ENCODE measurements at places on chromosomes 12 and 14. TPM values are rescaled to one million over a fixed set of nuclear protein-coding genes. Genes with fewer than 3 reads are reported as not detected.

DNA sequence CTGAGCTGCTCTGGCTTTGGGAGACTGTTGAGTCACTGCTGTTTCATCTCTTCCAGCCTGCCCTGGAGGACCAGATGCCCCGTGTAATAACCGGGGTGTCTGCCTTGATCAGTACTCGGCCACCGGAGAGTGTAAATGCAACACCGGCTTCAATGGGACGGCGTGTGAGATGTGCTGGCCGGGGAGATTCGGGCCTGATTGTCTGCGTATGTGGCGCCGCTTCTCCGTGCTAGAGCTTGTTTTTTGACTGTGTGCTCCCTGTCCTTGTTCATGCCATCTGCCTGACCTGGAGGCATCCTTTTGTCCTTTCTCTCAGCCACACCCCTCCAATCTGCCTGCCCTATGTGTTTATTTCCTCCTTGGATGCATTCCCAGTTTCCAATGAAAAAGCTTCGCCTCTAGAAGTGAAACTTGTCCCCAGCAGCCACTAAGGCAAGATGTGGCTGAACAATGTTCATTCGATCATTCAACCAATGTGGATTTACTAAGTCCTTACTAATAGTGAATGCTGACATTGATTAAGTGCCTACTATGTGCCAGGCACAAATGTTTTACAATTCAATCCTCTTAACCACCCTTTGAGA, 98.6 kb downstream of the NT5DC3 start:
- DNase-seq = no peak

DNA sequence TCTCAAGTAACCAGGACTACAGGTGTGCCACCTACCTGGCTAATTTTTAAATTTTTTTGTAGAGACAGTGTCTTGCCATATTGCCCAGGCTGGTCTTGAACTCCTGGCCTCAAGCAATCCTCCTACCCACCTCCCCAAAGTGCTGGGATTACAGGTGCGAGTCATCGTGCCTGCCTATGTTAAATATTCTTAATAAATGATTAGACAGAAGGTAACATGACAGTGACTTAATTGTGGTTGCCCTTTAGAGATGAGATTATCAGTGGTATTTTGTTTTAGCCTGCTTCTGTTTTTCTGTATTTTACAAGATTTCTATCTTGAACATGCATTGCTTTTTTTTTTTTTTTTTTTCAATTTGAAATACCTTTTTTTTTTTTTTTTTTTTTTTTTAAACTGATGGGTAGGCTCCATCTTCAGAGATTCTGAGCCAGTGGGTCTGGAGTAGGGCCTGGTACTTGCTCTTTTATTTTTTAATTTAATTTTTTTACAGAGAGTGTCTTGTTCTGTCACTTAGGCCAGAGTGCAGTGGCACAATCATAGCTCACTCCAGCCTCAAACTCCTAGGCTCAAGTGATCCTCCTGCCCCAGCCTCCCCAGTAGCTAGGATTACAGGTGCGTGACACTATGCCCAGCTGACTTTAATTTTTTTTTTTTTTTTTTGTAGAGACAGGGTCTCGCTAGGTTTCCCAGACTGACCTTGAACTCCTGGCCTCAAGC, 88.4 kb downstream of the BORCS5 start:
- DNase-seq = no peak

DNA sequence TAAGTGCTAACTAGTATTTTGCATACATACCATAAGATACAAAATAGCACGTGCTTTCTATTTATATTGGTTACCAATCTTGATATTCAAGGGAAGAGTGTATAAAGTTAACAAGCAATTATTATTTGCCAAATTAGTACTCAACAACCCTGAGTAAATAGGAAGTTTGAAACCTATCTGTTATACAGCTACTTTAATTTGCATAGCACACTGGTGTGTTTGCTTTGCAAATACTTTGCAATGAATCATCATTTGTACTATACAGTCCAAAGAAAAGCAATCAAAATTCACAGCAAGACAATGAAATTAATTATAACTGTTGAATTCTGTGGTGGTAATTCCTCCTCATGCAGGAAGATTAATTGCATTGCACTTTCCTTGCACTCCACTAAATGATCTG, 469.1 kb downstream of the PRKD1 start:
- DNase-seq = no peak

GRCh38 chr12:101877806-101878242, 444 bp downstream of the DRAM1 start:
- no peak for DNase-seq

GRCh38 chr12:16189849-16190248, 87.6 kb downstream of the SLC15A5 start:
- DNase-seq = no peak

- no peak for DNase-seq
These were observed 71.6 kb downstream of the MAP1LC3B2 start for GRCh38 chr12:116630762-116631161.

DNA sequence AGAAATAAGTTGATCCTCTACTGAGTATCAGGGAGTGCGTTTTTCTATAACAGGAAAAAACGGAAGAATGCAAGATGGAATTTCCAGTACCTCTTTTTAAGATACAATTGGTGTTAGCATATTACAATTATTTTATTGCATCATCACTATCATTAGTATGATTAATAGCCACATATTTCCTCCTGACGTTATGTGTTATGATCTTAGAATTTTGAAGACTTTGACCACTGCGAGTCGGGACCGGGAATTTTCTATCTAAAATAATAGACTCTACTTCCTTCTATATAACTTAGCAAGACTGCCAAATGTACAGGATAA, 679 bp upstream of the SAV1 start:
- no peak for DNase-seq

DNA sequence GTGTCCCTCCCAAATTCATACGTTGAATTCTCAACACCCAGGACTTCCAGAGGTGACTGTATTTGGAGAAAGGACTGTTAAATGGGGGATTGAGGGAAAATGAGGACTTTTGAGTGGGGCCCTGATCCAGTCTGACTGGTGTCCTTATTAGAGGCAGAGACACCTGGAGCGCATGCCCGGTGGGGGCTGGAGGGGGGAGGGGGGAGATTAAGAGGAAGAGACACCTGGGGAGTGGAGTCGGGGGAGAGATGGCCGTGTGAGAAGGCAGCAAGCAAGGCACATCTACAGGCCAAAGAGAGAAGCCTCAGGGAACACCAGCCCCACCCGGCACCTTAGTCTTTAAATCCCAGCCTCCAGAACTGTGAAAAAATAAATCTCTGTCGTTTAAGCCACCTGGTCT, 209.7 kb downstream of the SLC41A2 start:
- no peak for DNase-seq

DNA sequence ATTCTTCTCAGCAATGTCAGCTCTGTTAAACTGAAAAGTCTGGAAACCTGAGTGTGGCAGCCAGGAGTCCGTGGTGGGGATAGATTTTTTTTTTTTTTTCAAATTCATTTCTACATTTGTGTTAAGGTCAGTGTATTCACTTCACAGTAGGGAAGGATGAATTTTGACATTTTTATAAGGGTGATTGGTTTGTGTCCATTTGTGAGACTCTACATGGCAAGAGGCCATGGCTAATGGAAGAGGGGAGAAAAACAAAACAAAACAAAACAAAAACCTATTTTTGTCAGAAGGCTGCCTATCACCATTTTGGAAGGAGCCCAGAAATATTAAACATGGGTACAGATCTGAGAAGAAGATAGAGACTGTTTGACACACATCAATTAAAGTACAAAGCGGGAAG, 176.1 kb downstream of the RMST start:
- no peak for DNase-seq

- no peak for DNase-seq
These were observed 188.9 kb upstream of the NTF3 start for GRCh38 chr12:5243014-5243413.

GRCh38 chr14:91889477-91890211, 22.3 kb upstream of the TC2N start:
- DNase-seq = peak; percentile 53

DNA sequence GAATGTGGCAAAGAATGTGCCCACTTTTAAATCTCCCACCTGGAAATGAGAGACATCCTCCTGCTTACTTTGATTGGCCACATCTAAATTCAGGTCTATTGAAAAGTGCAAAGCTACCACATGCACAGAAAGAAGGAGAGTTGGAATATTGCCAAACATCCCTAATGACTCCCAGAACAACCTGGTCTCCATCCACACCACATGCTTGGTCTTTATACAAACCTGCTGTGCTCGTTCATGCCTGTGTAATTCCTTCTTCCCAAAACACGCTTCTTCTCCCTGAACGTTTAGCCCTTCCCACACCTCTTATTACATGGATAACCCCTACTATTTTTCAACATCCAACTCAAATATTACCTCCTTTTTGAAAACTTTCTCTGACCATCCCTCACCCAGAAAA, 66.2 kb upstream of the BCL2L14 start:
- DNase-seq = no peak

DNA sequence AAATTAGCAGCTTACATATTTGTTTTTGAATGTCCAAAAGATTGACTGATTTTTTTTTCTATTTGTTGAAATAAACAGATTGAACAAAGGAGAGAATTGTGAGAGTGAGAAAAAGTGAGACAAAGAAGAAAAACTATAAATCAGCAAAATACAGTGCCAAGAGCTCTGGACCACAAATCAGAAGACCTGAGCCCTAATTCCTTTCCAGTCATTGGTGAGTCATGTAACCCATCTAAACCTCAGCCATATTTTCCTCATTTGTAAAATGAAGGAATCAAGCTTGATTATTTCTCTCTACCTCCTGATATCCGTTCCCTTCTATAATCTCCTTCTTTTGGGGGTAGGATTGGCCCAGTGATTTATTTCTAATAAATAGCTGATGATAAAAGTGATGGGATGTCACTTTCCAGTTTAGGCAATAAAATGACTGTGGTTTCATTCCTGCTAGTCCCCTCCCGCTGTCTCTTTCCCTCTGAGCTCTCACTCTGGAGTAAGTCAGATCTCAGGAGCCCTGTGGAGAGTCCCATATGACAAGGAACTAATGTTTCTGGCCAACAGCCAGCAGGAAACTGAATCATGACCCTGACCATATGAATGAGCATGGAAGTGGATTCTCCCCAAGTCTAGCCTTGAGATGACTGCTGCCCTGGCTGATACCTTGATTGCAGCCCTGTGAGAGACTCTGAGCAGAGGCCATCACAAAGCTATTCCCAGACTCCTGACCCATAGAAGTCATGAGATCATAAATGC, 218.9 kb downstream of the ACSS3 start:
- no peak for DNase-seq

GRCh38 chr12:112843287-112843686, 51.7 kb downstream of the RPH3A start:
- DNase-seq = no peak

- no peak for DNase-seq
These were observed 629 bp downstream of the FBRSL1 start for GRCh38 chr12:132490422-132491137.

GRCh38 chr14:104784846-104785707, 10.5 kb downstream of the AKT1 start:
- DNase-seq = no peak

DNA sequence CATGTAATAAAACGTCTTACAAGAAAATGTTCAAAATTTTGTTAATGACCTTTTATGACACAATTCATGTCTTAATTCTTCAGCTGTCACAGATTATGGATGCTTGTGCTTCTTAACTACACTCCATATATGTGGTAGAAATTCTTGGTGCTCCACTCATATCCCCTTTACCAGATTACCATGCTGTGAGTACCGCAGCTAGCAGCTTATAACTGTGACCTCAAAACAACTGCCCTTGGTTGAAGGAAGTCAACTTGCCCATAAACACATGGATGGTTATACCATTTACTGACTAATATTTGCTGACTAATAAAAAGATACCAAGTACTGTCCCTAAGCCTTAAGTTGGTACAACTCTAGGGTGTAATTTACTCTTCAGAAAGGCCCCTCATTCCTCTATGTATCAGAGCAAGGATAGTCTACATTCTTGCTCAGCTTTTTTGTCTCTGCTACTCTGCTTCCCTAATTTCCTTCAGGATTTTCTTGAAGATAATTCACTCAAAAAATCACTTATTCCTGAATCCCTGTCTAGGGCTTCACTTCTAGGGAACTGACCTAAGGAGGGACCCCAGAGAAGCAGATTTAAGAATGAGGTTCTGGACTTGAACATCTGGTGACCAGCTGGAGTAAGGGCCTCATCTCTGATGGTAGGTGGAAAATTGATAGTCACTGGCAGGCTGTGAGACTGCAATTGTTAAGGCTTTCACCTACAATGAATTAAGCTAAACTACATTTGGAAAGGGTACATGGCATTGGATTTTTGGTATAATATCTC, 152.3 kb downstream of the SLC6A15 start:
- no peak for DNase-seq

TTC5 gene
- total RNA-seq = 31.2 TPM

KLRF1 gene
- 0.98 TPM for total RNA-seq

MYH6 gene
- not detected for total RNA-seq

CCDC198 gene
- total RNA-seq = not detected

SLC8A3 gene
- 19.8 TPM for total RNA-seq

CRIP1 gene
- total RNA-seq = 15.3 TPM

EXOC3L4 gene
- total RNA-seq = not detected

GTF2A1 gene
- total RNA-seq = 57.8 TPM

KRT7 gene
- not detected for total RNA-seq

Measured in dorsolateral prefrontal cortex (tissue), 122 donors.